ENCODE measurements at places on chromosomes 2 and 18. TPM values are rescaled to one million over a fixed set of nuclear protein-coding genes. Genes with fewer than 3 reads are reported as not detected.

GRCh38 chr18:50719471-50720324, 100.1 kb downstream of the MRO start:
- no peak for DNase-seq

Gene MC2R
- not detected for total RNA-seq

Gene TUBA4B
- total RNA-seq = not detected

DNA sequence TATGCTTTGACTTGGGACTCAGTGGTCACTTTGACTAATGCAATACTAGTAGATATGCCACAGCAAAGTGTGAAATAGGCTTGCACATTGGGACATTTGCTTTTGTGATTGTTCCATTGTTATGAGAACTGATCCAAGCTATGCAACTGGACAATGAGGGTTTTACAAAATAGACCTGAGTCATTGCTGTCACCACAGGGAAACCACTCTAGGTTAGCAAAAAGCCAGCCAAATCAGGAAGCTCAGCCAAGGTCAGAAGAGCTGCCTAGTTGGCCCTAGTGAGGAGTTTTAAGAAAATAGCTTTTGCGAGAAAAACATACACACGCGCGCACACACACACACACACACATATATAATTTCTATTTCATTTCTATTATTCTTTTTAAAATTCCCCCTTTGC, 452.4 kb upstream of the CDH7 start:
- no peak for DNase-seq

DNA sequence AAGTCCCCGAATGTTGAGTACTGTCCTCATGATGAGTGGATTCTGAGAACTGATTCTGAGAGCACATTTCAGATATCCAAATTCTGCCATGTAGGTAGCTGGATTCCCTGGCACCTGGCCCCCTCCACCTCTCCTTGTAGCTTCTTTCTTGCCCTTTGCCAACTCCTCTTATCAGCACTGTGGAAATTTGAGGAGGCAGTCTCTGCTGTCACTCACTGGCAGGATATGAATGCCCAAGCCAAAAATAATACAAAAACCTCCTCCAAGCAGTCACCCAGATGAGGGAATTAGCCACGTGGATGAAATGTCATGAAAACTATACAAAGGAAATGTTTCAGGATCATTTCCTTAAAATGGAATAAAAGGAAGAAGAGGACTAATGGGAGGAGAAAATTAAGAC, 276.8 kb downstream of the SETBP1 start:
- no peak for DNase-seq
